ENCODE measurements at places on chromosomes 6 and 20.

DNA sequence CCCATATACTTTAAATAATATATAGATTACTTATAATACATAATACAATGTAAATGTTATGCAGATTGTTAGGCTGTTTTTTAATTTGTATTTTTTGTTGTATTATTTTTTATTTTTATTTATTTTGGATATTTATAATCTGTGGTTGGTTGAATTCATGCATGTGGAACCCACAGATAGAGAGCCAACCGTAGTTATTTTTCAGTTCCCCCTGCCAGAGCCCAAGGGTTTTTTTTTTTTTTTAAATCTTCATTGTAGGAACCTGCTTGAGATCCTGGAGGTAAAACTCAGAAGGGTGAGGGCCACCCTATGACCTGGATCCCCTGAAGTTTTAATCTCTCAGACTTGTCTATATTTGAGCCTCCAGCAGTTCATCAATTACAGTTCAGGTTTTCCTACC, 133.2 kb downstream of the B3GAT2 start:
- no peak for DNase-seq

- DNase-seq, result no peak
Observed at GRCh38 chr20:21670126-21670525, 35.3 kb upstream of the PAX1 start.

- no peak for DNase-seq
Observed at GRCh38 chr20:49151436-49151835, 36.7 kb downstream of the STAU1 start.

- no peak for DNase-seq
Observed at GRCh38 chr6:70413992-70414494, 735 bp downstream of the FAM135A start.
